ENCODE measurements at places on chromosomes 16 and 17.
A peak's percentile ranks its signal among the peaks of the same experiment; 100 is the strongest.

DNA sequence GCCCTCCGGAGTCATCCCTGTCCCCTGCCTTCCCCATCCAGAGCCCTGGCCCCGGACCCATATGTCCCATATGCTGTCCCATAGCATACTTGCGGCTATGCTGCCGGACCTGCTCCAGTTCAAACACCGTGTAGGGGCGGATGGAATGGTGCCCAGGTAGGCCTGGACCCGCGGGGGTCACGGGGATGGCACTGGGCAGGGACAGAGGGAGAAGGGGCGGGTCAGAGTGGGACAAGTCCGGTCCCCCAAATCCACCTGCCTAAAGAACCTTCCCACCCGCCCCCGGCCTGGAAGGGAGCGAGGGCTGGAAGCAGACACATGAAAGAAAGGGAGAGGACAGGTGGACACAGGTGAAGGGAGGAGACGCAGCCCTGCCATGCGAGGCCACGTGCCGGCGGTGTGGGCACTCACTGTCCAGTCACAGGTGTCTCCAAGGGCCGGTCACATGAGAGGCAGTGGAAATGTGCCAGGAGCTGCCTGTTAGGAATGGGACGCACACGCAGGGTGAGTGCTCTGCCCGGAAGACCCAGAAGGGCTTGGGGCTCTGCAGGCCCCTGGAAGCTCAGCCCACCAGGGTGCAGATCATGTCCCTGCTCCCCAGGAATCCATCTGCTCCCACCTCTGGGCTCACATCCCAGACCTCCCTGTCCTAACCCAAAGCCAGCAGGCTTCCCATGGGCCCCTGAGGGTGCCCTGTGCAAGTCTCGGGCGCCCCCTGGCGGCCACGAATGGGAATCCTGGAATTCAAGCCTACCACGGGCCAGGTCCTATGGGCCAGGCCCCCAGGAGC lies 14.0 kb downstream of the UBALD2 start:
- DNase-seq: peak; percentile 76

DNA sequence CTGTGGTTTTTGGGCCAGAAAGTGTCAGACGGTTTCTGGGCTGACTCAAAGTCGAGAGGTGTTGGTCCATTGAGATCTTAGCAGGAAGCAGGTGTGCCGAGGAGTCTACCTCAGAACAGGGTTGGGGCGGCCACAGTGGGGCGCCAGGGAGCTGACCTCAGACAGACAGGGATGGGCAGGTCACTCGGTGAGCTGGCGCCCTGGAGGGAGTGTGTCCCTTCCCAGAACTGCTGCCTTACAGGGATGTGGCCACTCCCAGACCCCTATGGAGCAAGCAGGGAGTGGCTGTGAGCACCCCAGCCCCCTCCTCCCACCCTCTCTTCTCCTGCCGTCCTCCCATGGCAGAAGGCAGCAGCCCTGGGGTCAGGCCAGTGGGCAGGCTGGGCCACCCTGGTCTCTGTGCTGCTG lies 14.0 kb upstream of the DPEP1 start:
- DNase-seq: peak; percentile 46

- DNase-seq: no peak
Observed at GRCh38 chr16:1640261-1640941, 28.2 kb downstream of the CRAMP1 start.

DNA sequence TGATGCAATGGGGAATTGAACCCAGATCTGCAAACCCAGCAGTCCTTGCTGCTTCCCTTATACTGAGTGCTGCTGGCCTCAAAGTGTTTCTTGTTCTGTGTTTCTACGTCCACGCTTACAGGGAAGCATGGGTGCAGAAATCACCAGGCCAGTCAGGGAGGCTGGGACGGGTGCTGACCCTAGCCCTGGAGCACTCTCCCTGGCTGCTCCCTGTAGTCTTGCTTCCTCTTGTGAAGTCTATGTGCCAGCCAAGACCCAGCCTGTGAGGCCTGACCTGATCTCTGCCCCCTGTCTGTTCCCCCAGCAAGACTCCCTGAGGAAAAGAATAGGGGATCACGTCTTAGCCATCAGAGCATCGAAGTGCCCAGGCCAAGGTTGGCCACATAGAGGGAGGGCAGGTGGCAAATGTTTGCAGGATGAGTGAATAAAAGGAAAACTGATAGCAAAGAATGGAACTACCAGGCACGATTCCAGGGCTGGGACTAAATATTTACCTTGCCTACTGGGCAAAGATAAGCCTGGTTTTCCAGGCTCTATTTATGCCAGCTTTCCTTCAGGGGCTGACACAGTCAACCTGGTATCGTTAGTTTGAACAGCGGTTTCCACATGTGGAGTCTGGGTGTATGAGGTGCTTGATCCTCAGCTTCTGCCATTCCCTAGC lies 41.2 kb upstream of the RHOT1 start:
- DNase-seq: no peak

DNA sequence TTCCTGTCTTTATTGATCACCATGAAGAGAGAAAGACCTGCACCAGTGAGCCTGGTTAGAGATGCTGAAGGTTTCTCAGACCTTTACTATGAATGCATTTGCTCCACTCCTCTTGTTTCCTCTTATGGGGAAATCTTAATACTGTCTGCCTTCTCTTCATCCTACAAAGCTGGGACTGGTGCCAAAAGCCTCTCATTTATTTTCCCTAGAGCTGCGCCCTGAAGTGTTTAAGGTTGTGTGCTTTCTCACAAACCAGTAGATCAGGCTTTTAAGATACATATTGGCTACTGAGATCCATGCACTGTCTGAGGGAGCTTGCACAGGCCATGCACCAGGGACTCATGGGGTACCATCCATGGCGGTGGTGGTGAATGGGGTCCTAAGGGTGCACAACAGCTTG lies 286.1 kb upstream of the PMFBP1 start:
- DNase-seq: no peak

GRCh38 chr16:56929639-56930038 lies 2.3 kb upstream of the HERPUD1 start:
- no peak for DNase-seq

All from stimulated activated naive CD8-positive, alpha-beta T cell treated with anti-CD3 and anti-CD28 coated beads, Interleukin-15, amount 100 ng/mL, for 72 hours (primary cell).